HTR-8/SVneo (cell line): ENCODE measurements at places on chromosomes 11 and 22.

DNA sequence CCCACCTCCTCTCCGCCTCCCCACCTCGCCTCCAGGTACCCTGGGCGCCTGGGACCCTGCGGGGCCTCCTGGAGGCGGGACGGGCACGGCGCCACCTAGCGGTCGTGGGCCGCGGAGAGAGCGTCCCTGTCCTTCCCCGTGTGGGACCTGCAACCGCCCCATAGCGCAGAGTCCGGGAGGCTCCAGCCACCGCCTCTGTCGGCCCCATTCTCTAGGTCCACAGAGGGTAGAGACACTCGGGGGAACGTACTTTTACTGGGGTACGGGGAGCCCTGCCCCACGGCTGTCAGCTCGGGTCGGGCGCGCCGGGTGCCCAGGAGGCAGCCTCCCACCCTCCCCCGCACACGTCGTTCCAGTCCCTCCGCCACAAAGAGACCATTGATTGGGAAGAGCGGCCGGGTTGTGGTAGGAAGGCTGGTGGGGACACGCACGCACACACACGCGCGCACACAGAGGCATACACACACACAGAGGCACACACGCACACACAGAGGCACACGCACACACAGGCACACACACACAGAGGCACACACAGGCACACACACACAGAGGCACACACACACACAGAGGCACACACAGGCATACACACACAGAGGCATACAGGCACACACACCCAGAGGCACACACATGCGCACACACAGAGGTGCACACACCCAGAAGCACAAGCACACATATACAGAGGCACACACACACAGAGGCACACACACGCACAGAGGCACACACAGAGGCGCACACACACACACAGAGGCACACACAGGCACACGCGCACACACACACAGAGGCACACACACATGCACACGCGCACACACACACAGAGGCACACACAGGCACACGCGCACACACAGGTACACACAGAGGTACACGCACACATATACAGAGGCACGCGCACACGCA, 12.6 kb upstream of the NECTIN1 start:
- DNase-seq = peak; percentile 37

- no peak for DNase-seq
These were observed 25.1 kb downstream of the CD6 start for GRCh38 chr11:60996381-60997138.

DNA sequence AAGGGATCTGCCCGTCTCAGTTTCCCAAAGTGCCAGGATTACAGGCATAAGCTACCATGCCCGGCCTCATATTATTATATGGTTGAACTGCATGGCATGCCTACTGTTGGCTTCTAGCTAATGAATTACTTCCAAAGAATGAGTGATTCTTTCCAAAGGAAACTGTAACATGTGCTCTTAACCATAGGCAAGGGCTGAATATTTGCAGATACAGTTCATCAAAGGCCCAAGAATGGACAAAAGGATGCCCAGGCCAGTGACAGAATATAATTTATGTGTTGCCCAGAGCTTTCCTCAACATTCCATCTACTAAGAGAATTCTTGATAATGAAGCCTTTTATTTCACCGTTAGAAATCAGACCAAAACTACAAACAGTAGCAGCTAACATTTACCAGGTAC, 27.0 kb upstream of the CCDC89 start:
- no peak for DNase-seq

DNA sequence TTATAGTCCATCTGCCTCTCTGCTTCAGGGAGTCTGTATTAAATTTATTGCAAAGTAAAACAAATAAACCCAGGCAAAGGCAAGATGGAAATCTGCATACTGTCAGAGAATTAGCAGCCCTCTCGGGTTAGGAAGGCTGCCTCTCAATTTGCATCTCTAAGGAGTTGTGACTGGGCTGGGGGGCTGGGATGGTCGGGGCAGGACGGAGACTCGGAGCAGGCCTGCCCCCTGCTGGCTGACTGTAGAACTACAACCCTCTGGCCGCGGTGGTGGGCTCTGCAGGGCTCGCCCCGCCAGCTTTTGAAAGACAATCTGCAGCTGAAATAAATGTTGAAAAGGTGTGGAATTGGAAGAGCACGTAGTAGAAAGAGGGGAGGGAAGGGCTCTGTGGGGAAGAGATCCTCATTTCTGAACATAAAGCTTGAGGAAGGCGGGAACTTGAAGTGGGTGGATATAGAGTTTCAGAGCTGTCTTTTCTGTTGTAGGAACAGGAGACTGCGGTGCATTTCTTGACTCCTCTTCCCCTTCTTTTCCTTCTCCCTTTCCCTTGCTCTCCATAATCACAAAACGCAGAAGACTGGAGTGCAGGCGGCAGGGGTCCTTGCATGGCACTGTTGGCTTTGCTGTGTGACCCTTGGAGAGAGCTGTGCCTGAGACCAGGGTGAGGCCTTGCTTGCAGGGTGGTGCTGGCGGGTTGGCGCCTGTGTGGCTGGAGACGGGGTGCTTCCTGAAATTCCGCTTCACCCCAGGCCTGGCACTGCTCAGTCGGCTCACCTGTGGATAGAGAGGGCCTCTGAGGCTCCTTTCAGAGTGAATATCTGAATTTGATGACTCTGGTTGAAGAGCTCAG, 22.6 kb upstream of the PKNOX2 start:
- peak; percentile 54 for DNase-seq

- no peak for DNase-seq
These were observed 234.9 kb upstream of the POU2AF2 start for GRCh38 chr11:111010391-111011274.

DNA sequence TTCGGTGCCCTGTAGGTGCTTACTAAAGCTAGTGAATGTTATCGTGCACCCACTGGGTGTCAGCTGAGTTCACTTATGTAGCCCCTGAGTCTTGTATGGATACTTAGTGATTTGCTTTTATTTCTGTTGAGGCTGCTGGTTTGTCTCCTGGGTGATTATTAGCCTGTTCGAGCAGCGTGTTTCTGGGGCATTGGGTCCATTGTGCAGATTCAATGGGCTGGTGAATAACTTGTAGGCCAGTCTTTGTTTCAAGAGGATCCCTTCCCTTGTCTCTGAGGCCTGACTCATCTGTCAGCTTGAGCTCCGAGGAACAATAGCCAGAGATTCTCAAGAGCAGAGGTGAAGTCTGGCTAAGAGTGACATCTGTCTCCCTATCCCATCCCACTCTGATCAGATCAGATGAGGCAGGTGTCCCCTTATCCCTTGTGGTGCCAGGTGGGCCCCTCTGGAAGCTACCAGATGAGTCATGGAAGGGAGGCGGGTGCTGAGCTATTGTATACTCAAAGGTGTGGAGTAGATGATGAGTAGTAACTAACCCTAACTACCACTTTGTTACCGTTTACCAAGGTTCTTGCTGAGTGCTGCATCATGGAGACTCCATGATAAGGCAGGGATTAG, 3.7 kb downstream of the MIAT start:
- DNase-seq = no peak

DNA sequence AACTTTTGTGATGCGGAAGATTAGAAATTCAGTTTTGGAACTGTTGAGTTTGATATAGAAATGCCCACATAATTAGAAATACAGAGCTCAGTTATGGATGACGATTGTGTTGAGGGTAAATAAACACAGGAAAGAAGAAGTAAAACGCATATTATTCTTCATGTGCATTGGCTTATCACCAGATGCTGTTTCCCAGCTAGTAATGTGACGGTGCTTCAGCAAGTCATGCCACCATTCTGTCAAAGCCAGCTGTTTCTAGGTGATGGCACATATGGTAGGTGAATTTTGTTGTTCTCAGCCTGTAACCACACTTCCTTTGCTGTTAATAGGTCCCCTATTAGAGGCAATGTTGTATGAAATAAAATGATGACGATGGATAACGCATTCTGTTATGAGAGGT, 68.9 kb downstream of the C11orf65 start:
- no peak for DNase-seq

GRCh38 chr11:14539982-14540421, 19.8 kb upstream of the PSMA1 start:
- no peak for DNase-seq

DNA sequence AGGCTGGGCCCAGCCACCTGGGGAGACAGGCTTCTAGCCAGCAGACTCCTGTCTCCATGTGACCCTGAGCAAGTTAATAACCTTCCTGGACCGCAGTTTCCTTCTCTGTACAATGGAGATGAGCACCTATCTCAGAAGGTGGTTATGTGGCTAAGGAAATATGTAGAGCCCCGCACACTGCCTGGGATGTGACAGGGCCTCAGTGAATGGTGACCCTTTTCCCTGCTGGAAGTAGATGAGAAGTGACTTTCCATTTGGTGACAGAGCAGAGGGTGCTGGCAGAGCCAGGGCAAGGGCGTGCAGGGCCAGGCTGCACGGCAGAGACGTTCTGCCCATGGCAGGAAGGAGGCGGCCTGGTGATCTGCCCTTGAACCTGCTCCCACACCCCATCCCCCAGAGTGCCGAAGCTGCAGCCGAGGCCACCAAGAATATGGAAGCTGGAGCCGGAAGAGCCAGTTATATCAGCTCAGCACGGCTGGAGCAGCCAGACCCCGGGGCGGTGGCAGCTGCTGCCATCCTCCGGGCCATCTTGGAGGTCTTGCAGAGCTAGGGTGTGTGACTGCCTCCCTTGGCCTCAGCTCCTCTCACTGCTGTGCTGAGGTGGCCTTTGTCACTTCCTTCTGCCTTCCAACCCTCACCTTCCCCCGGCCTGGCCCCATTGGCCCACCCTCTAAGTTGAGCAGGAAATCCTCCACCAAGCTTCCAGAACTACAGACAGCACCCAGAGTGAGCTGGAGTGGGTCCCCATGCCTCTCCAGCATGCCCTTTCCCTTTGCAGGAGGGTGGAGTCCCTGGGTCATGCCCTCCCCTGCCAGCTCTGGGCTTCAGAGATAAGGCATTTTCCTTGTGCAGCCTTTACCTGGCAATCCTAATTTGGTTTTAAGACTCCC, 13.2 kb downstream of the TKFC start:
- DNase-seq = no peak

DNA sequence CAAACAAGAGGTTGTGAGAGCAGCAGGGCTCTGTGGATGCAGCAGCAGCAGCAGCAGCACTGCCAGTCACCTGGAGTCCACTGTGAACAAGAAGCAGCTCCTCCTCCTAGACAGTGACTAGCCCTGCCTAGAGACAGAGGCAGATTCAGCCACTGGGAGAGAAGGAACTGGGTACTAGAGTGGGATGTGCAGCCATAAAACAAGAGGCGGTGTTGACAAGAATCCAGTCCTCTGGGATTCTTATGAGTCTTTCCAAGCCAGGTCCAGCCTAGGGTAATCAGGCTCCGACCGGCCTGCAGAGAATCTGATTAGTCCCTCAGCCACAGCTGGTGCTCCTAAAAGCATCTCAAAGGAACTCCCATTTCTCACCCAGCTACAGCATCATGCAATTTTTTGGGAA, 83.9 kb upstream of the USP47 start:
- DNase-seq = no peak

GRCh38 chr11:40183073-40184064, 1276.1 kb downstream of the LRRC4C start:
- no peak for DNase-seq

DNA sequence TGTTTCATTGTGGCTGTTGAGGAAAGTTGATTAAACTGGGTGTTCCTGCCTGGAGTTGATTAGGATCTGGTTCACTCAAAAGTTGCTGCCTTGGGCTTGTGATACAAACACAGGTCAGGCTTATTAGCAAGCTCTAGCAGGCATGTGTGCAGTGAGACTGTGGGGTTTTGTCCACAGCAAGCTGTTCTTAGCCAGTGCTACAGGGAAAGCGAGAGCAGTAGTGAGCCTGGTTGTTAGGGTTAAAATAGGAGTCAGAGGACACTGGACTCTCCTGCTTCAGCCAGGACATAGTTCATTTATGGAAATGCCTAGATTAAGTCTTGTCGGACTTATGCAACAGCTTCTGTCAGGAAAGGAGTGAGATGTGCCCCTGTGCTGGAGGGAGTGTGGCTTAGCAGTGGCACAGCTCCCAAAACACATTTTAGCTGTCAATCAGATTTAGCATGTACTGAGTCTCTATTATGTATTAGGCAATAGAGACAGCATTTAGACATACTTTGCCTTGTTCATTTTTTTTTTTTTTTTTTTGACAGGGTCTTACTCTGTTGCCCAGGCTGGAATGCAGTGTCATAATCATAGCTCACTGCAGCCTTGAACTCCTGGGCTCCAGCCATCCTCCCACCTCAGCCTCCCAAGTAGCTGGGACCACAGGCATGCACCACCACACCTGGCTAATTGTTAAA, 8.7 kb downstream of the SNRPD3 start:
- DNase-seq = no peak

- DNase-seq = no peak
These were observed 11.5 kb downstream of the STX3 start for GRCh38 chr11:59766542-59767224.

DNA sequence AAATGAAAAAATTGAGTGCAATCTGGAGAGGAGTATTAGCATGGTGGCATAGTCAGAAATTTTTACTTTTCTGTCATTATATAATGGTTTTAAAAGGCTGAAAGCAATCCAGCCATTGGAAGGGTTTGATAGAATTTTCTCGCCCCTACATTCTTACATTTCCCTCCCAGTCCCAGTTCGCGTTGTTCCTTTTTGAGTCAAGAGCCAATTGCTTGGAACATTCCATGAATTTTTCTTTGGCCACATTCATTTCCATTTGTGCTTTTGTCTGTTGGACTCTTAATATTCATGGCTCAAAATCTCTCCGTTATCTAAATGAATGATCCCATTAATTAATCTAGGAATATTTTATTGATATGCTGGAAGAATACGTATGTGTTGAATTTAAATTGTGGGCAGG, 66.0 kb downstream of the GRK3 start:
- DNase-seq = no peak

- DNase-seq = no peak
These were observed 76.4 kb downstream of the YAP1 start for GRCh38 chr11:102186551-102187191.

DNA sequence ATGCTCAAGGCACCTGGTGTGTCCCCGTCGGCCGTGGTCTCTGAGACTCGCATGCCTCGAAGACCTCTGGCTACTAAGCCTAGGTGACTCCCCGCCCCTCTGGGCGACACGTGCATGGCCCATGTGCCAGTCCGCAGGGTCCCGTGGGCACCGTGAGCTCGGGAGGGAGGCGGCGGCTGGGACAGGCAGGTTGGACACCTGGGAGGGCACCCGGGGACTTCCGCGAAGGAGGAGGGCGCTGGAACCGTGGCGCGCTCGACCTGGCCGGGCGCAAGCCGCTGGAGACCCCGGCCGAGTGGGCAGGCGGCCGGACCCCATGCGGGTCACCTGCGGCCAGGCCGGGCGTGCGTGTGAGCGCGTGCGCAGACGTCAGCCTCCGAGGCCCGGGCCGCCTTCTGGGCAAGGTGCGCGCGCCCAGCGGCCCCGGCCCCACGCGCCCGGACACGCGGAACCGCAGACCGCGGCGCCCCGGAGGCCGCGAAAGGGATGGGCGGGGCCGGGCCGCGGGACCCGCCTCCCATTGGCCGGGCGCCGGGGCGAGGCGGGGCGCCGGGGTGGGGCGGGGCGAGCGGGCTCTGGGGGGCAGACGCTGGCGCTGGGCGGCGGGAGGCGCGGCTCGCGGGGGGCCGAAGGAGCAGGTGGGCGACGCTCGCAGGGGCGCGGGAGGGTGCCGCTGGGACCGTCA, 579 bp upstream of the RASD2 start:
- peak; percentile 48 for DNase-seq
